HFFc6 (cell line): ENCODE measurements at places on chromosomes 16 and 17.

DNA sequence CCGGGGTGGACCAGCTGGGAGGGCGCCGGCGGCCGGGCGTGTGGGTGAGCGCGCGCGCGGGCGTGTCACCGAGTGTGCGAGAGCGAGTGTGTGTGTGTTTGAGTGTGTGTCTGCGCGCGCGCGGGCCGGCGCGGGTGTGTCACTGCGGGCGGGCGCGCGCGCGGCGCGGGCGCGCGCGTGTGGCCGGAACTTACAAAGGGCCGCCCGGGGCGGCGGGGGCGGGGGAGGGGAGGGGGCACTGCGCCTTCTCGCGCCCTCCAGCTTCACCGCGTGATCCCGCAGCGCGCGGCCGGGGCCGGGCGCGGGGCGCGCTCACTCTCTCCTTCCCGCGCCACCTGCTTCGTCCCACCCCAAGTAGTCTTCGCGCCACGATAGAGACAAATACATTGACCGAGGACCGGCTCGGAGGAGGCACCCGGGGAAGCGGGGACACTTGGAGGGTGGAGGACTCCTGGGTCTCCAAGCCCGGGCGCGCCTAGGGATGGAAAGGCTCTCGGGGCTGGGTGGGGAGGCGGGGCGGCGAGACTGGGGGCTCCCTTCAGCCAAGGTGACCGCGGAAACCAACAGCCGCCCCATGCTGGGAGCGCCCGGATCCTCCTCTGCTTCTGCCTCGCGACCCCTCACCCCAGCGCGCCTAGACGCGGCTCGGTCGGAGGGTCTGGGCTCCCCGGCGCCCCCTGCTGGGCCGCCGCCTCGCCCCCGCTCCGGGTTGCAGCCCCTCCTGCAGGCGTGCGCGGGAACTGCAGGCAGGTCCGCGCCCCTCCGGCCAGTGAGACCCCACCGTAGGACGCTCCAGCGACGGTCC, at the start of gene SRCIN1:
Gene SRCIN1, minus strand, starts transcription at position 112 of the 805 bp plus-strand sequence. CDS start 247 bp downstream, outside the sequence.
- no peak for DNase-seq

DNA sequence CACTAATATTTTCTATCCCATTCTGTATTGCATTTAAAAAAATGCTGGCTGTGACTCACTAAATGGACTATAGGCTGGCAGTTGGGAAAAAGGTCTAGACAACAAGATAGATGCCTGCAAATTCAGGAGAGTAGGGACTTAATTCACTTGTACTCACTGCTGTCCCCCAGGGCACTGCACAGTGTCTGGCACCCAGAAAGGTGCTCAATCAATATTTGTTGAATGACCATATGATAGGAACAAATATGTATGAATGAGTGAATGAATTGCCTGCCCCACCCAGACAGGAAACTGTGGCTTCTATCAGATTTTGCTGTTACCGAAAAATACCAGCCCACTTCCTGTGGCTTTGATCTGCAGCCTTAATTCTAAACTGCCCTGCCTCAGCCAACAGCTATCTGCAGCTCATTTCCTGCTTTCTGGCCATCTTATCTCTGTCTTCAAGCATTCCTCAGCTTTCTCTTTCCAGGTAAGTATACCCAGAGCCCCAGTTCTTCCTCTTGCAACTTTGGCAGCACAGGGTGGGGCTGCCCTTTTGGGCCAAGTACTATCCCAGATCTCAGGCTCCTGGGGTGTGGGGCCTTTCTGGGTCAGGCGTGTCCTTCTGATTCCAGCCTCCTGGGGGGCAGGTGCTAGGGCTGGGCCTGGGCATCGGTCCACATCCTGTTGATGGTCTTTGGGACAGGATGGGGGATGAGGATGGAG, 15.3 kb upstream of the TNS4 start:
- DNase-seq, result no peak

DNA sequence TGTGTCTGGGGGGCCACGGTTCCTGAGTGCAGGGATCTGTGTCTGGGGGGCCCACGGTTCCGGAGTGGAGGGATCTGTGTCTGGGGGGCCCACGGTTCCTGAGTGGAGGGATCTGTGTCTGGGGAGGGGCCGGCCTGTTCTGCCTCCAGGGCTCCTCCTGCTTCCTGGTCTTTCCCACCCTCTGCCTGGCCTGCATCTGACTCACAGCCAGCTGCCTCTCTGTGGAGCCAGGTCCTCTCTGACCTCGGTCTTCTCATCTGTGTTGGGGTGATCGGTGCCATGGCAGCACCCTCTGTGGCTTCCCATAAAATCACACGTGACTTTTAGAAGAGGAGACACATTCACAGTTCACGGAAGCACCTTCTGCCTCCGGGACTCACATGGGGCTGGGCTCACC, 50.3 kb downstream of the ZFPM1 start:
- DNase-seq, result no peak

DNA sequence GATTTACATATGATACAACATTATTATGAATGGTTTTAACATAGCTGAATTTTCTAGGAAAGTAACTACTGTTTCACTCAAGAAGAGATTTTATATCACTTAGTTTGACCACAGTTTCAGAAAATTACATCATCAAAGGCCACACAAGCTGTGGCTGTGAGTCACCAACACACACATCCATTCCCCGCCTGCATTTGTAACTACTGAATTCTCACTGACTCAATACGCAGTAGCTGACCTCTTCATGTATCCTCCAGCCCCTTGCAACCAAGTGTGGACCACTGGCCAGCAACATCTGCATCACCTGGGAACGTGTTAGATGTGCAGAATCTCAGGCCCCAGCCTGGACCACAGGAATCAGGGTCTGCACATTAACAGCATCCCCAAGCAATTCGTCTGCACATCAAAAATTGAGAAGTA, 197.6 kb downstream of the XYLT1 start:
- peak; percentile 85 for DNase-seq

- DNase-seq, result no peak
Measured at GRCh38 chr17:57678393-57678792, 66.7 kb downstream of the CCDC182 start.

GRCh38 chr16:5070431-5071186, 1.0 kb upstream of the ALG1 start:
- DNase-seq, result no peak

DNA sequence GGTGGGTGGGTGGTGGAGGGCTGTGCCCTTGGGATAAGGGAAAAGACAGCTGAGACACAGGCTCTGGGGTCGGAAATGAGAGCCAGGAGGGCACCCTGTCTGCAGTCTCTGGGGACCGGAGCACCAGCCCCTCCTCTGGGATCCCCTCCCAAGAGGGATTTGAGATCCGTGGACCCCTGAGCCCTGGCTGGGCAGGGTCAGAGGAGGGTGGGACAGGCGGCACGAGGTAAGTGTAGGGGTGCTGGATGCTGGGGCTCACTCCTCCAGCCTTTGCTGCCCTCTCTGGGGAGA, 425 bp downstream of the SGSH start:
- DNase-seq, result no peak

DNA sequence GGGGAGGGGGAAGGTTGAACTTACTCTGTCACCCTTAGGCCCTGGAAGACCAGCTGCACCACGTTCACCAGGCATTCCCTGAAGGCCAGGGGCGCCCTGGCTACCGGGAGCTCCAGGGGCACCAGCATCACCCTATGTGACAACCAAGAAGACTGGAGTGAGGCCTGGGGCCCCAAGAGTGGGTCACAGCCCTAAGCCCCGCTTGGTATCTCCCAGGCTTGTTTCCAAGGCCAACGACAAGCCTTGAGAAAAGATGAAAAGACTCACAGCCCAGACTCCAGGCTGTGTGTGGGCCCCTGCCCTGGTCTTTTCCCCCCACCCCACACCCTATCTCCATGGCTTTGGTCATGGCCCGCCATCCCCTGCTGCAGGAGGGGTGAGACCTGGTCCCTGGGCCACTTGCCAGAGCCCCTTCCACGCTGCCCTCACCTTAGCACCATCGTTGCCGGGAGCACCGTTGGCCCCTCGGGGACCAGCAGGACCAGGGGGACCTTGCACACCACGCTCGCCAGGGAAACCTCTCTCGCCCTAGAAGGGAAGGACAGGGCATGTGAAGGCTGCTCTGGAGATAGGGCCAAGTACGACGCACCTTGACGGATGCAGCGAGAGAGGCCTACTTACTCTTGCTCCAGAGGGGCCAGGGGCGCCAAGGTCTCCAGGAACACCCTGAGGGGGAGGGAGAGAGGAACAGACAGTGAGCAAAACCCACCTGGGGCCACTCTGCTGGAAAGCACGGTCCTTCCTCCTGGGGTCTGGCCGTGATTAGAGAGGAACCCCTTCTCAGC, 9.9 kb downstream of the COL1A1 start:
- peak; percentile 15 for DNase-seq
